Esophagus squamous epithelium (tissue), 5 donors: ENCODE measurements at places on chromosomes 2 and 18. TPM values are rescaled to one million over a fixed set of nuclear protein-coding genes. Genes with fewer than 3 reads are reported as not detected.

GRCh38 chr2:224038049-224038829 lies 847 bp downstream of the SERPINE2 start:
- DNase-seq: no peak

DNA sequence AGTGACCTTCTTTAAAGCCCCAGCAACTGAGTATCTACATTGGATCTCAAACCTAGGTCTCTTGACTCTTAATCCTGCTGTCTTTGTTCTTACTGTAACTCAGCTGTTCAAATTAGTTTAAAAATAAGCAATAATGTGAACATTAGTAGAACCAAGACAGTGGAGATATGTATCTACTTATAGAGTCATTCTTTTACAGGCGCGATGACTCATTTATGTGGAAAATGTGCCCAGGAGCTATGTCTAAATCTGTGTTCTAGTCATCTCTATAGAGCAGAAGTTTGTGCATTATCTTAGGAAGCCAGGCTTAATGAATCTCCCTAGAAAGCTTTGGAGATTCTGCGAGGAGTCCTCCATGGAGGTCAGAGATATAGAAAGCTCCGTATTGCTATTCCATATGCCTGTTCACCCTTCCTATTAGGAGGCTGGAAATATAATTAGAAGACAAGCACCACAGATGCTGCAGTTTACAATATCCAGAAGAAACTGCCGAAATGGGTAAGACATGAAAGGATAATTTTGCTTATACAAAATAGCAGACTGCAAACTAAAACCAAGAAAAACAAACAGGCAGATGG lies 211.6 kb downstream of the TRIB2 start:
- no peak for DNase-seq

DNA sequence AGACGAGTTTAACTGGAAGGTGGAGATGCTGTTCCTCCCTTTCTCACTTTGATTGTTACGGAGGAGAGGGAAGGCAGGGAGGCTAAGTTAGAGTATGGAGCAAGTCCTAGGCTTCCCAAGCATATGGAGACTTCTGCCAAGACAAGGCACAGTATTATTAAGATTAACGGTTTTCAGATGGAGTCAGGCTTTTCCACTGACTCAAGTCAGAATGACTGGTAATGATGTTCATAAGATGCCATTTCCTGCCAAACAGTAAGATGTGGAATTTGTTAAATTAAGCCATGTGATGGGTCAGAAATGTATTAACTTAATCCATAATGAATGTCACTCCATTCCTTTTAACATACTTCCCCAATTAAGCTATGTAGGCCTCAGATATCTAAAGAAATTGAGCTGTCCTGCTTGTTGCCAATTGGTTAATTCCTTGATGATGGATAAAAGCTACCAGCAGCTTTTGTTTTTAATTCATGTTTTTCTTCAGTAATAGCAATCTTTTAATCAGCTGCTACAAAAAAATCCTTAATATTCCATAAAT lies 383.7 kb downstream of the ZNF521 start:
- DNase-seq: no peak

GRCh38 chr18:24937639-24938275 lies 414.2 kb downstream of the ZNF521 start:
- DNase-seq: no peak

DNA sequence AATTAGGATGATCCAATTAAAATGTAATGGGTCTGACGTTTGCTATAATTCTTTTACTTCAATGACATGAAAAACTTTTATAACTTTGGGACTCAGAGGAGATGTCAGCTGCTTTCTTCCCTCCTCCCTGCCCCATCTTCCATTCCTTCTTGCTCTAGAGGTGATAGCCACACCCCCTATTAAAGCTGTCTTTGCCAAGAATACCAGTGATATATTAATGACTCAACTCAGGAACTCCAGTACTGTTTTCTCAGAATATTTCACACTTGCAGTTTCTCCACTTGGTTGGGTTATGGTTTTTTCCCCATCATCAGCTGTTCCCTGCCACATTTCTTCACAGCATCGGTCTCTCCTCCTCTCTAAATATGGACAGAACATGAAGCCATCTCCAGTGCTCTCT lies 184.0 kb downstream of the KCNE4 start:
- no peak for DNase-seq

DNA sequence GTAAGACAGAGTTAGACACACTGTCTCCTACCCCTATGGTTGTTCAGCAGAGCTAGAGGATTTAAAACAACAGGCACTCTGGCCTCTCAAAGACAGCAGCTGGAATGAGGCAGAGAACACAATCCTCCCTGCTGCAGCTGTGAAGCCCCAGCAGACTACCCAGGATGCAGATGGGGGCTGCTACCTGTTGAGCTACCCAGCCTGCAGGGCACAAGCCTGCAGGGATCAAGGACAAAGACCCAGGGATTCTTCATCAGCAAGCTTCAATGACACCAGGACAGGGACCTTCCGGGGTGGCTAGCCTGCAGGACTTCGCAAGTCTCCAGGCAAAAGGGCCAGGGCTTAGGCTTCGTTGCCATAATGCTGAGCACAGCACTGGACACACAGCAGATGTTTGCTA lies 27.2 kb downstream of the GALNT14 start:
- no peak for DNase-seq

DNA sequence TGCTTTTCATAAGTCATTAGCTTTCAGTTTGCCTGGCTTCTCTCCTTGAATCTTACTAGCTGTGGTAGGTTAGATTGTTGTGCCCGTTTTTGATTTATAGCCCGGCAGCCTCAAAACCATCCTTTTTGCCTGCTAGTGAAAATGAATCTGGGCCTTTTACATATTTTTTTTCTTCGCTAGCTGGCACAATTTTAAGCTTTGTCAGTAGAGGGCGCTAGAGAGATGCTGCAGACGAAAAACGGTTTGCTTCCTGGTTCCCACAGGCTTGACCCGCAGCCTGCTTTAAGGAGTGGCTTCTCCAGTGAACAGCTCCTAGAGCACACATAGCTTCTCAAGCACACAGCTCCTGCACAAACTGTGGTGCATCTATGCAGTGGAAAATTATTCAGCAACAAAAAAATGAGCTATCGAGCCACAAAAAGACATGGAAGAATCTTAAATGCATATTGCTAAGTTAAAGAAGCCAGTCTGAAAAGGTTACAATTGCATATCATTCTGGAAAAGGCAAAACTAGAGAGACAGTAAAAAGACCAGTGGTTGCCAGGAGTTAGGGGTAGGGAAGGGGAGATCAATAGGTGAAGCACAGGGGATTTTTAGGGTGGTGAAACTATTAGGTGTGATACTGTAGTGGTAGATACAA lies 47.9 kb downstream of the E2F6 start:
- no peak for DNase-seq

GRCh38 chr2:203533676-203534591 lies 1.2 kb downstream of the RAPH1 start:
- DNase-seq: no peak

GRCh38 chr2:46847185-46847710 lies 68.4 kb downstream of the MCFD2 start:
- peak; percentile 10 for DNase-seq

DNA sequence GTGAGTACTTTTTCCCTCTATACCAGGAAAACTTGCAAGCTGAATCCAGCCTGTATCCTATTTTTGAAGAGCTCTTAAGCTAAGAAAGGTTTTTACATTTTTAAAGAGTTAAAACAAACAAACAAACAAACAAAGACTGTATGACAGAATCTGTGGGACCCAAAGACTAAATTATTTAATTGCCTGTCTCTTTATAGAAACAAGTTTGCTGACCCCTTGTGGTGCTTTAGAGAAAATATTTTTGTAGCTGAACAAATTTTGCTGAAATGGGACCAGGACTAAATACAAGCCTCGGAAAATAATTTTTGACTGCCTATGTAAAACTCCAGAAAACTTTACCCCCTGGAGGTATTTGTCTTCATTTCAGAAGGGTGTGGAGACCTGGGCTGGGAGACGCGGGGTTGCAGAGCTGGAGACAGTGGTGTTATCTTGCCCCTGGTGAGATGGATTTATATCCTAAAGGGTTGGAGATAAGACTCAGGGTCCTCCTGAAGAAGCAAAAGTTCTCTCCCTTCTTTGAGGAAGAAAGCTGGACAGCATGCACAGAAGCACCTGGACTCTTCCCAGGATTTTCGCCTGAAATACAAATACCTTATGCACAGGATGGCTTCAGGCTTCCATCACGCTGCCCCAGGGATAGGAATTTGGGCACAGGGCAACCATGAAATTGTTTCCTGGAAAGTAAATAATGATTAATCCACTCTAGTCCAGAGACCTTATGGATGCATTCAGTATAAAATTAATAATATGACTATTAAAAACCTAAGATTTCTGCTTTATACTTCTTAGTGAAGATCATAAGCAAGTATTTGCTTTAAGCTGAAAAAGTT lies 54.3 kb downstream of the TMX3 start:
- no peak for DNase-seq

DNA sequence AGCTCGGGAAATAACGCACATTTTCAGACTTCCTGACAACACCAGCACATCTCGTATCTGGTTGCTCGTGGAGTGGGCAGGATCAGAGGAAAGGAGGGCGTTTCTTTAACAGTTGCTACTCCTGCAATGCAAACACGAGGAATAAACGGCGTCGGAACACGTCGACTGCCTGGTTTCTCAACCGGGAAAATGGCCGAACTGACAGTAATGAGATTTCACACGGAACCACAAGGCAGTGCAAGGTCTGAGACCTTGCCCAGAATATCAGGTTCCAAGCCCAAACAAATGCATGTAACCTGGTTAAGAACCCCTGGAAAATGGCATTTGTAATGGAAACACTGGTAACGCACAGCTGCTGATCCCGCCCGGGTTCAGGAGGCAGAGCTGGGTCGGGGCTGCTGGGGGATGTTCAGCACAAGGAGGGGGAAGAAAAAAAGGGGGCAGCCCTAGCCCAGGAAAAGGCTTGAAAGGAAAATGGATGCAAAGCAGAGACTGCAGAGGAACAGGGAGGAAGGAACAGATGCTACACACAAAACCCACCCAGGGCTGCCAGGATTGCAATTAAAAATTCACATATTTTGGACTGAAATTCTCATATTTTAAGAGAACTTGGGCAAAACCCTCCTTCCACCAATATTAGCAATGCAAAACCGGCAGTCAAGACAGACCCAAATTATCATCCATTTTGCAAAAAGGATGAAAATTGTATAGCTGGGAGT lies 61.6 kb upstream of the KLHL29 start:
- no peak for DNase-seq

- DNase-seq: no peak
Measured at GRCh38 chr2:27885661-27886060, 4.5 kb downstream of the RBKS start.

DNA sequence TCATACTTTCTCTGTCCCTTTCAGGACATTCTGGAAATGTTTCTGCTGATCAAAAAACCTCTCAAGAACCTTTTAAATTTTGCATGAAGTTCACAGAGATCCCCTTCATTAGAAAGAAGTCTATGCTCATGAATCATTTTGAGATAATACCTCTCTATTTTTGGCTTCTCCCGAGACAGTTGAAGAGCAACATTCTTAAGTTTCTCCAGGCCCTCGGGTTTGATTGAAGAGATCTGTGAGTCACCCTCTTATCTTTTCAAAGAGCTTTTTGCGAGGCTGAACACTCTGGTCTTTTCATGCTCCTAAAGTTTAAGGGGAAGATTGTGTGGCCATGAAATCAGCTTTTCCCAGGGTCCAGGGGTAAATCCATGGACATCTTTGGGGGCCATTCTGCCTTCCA lies 354.2 kb downstream of the FBXO15 start:
- DNase-seq: no peak

DNA sequence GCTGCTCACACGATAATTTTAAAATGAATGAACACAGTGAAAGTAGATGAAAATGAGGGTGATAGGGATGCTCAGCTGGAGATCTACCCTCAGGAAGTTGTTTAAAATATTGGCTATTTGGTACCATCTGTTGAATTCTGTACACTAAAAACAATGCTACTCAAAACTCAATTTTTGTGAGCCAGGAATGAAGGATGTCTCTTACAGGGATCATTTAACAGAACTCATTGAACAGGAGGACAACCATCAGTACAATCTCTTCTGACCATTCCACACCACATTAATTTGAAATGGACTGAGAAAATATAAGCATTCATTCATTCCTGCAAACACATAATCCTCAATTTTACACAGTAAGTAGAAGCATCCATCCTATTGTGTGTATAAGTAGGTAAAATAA lies 1355.1 kb upstream of the CRIM1 start:
- no peak for DNase-seq

GRCh38 chr2:86075886-86076285 lies 29.8 kb downstream of the POLR1A start:
- DNase-seq: no peak

GRCh38 chr2:215432759-215433594 lies 2.9 kb downstream of the FN1 start:
- no peak for DNase-seq

DNA sequence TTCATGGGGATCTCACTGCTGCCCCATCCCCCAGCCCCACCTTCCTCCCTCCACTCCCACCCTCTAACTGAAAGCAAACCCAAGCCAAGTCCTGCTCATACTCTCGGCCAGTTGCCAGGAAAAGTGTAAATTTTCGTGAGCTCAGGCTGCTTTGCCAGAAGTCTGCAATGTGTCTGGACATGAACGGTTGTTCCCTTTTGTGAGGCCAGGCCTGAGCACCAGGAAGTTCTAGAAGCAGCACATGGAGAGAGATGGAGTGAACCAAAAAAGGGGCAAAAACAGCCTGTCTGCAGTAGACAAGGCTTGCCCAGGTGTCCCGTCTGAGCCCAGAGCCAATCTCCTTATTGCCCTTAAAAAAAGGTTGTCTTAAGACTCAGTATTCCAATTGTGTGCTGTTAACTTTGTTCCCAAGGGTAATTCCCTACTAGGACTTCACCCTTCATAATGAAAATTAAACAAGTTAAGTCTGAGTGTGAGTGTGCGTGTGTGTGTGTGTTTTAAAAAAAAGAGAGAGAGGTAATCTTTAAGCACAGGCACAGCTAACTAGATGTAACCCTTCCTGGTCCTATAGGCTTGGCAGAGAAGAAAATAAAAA lies 247.1 kb downstream of the BCL11A start:
- DNase-seq: no peak

GRCh38 chr2:34656632-34657031 lies 1057.5 kb upstream of the FAM98A start:
- no peak for DNase-seq

DNA sequence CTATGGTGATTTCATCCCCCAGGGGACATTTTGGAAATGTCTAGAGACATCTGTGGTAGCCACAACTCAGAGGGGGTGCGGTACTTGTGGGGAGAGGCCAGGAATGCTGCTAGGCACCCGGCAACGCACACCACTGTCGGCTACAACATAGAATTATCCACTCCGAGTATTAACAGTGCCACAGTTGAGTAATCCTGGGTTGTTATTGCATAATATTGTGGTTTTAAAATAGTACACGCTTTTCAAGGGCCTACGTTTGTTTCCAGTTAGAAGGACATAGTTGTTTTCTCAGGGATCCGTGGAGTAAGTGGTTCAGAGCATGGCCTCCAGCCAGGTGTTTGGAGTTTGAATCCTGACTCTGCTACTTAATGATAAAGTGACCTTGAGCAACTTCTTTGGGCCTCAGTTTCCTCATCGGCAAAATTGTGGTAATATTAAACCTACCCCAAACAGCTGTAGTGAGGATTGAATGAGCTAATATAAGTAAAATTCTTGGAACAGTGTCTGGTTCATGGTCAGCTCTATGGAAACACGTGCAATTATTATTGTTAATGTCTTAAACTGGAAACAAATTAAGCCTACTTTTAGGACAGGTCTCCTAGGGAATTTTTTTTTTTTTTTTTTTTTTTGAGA lies 24.5 kb downstream of the CYP27A1 start:
- DNase-seq: no peak

Gene KLHL41
- 0.76 TPM for total RNA-seq

Gene ARPC2
- total RNA-seq: 550 TPM

Gene TACR1
- 0.04 TPM for total RNA-seq

Gene IL1RL1
- total RNA-seq: 7.6 TPM

Gene KCNG2
- 0.19 TPM for total RNA-seq

Gene INPP5D
- 16.0 TPM for total RNA-seq

Gene KIF1A
- 0.15 TPM for total RNA-seq

Gene ZSWIM2
- total RNA-seq: not detected
